ENCODE measurements at places on chromosomes 16 and 17.

- H3K27ac ChIP-seq: no peak overlapping the region
- no peaks in the 10 kb centered on the region for H3K36me3 ChIP-seq
- no peaks in the 10 kb centered on the region for H3K4me1 ChIP-seq
Observed at GRCh38 chr16:23354246-23354645, 52.1 kb downstream of the SCNN1B start.

- no peaks in the 10 kb centered on the region for H3K4me1 ChIP-seq
- no peak overlapping the region for H3K4me3 ChIP-seq
- peaks cover 61% of the 10 kb centered on the region for H3K27me3 ChIP-seq
- no peak for DNase-seq
Observed at GRCh38 chr16:66070140-66070917, 296.2 kb upstream of the CDH5 start.

DNA sequence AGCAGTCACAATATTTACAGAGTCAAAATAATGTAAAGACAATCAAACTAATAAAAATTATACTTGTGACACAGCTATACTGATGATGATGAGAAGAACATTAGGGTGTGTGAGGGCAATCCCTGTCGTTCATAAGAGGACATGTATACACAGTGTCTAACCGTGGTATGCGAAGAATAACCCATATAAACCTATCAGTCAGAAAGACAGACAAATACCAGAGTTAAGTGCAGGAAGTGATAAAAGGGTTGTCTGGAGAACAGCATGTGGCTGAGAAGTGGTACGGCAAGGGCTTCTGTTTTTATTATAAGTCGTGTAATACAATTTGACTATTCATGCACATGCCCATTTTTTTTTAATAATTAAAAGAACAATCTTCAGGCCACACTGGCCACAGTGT is 46.7 kb downstream of the LMF1 start:
- H3K4me1 ChIP-seq: peaks cover 10% of the 10 kb centered on the region
- H3K4me3 ChIP-seq: no peak overlapping the region
- no peaks in the 10 kb centered on the region for H3K27me3 ChIP-seq
- H3K27ac ChIP-seq: no peak overlapping the region
- no peak for DNase-seq

- no peak overlapping the region for H3K27ac ChIP-seq
- no peak overlapping the region for H3K4me3 ChIP-seq
- DNase-seq: no peak
- H3K36me3 ChIP-seq: no peaks in the 10 kb centered on the region
- H3K4me1 ChIP-seq: peaks cover 8% of the 10 kb centered on the region
Observed at GRCh38 chr16:71709229-71709781, 15.2 kb downstream of the PHLPP2 start.

- DNase-seq: no peak
- H3K27me3 ChIP-seq: peaks cover 68% of the 10 kb centered on the region
- H3K36me3 ChIP-seq: peaks cover 6% of the 10 kb centered on the region
- peak overlapping the region; percentile 27 for H3K27ac ChIP-seq
- peaks cover 10% of the 10 kb centered on the region for H3K4me1 ChIP-seq
Observed at GRCh38 chr17:27247071-27247957, 46.6 kb upstream of the WSB1 start.

DNA sequence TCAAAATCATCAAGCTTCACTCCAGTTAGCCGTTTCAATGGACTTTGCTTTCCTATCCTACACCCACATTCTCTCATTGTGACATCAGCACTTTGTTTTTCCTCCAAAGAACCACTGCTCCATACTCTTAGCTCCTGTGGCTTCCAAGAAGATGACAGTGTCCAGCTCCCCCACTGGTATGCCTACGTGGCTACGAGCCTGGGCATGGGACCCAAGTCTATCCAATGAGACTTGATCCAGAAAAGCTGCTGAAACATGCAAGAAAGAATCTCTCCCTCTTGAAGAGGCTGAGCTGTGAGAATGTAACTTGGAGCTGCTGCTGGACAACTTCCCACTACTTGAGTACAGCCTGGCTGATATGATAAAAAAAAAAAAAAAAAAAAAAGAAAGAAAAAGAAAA is 9.4 kb downstream of the TOX3 start:
- H3K4me3 ChIP-seq: no peak overlapping the region
- no peaks in the 10 kb centered on the region for H3K4me1 ChIP-seq
- no peak for DNase-seq
- no peak overlapping the region for H3K27ac ChIP-seq
- H3K36me3 ChIP-seq: no peaks in the 10 kb centered on the region
- no peaks in the 10 kb centered on the region for H3K27me3 ChIP-seq

GRCh38 chr16:81673432-81673831 is 105.7 kb upstream of the PLCG2 start:
- H3K27me3 ChIP-seq: no peaks in the 10 kb centered on the region
- peaks cover 15% of the 10 kb centered on the region for H3K4me1 ChIP-seq
- peaks cover 2% of the 10 kb centered on the region for H3K36me3 ChIP-seq
- DNase-seq: no peak

All from T-helper 17 cell (primary cell).